ENCODE measurements at places on chromosomes 6 and 20.

DNA sequence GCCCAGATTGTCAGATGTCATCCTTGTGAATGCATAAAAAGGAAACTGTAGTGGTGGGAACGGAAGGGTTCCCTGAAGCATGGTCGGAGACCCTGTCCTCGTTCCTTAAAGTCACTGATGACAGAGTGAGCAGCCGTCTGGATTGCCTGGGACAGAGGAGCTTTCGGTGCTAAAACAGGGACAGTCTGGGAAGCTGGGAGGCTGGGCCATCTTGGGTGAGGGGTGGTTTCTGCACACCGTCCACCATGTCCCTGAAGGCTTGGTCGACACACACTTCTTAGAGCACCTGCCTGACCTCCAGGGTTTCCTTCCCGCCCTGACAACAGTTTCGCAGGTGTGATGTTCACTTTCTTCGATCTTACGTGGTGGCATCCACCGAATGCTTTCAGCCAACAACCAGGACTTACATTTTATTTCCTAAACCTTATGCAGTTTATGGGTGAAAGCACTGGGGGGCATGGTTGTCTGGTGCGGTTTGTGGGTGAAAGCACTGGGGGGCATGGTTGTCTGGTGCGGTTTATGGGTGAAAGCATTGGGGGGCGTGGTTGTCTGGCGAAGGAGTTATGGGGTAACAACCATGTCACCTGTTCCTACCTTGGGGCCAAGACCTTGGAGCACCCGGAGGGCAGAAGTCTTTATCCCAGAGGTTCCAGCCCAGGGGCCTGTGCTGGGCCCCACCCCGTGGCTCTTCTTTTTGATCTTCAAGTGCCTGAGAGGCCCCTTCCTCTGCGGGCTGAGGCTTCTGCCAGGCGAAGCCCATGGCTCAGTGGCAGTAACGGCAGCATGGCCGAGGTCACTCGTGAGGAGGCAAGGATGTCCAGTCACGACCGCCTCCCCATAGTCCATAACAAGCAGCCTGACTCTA, 81.7 kb upstream of the FRMD1 start:
- H3K4me1 ChIP-seq = peaks cover 5% of the 10 kb centered on the region
- no peak overlapping the region for H3K4me3 ChIP-seq
- H3K36me3 ChIP-seq = no peaks in the 10 kb centered on the region
- no peaks in the 10 kb centered on the region for H3K27me3 ChIP-seq
- H3K27ac ChIP-seq = no peak overlapping the region
- no peak for DNase-seq

GRCh38 chr6:81362246-81362645, 390.2 kb downstream of the TENT5A start:
- no peaks in the 10 kb centered on the region for H3K4me1 ChIP-seq
- H3K27ac ChIP-seq = no peak overlapping the region
- H3K36me3 ChIP-seq = no peaks in the 10 kb centered on the region
- DNase-seq = no peak
- H3K27me3 ChIP-seq = no peaks in the 10 kb centered on the region

DNA sequence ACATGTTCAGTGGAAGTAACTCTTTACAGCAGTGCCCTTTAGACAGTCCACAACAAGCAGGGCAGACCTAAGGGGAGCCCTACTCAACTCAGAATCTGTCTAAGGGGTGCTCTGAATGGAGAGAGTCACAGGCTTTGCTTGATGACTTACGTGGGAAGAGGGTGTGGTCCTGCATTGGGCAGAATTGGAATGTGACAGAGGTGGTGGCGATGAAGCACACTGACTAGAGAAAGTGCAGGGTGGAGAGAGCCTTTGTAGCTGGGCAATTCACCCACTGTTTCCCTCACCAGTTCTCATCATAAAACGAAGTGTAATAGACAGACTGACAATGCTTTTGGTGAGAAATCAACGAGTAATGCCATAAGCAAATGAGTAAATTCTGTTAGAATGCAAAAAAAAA, 11.2 kb downstream of the TP53INP2 start:
- H3K4me1 ChIP-seq = no peaks in the 10 kb centered on the region
- DNase-seq = no peak
- H3K27me3 ChIP-seq = no peaks in the 10 kb centered on the region
- peaks cover 5% of the 10 kb centered on the region for H3K36me3 ChIP-seq
- no peak overlapping the region for H3K4me3 ChIP-seq
- H3K27ac ChIP-seq = no peak overlapping the region

GRCh38 chr6:14038467-14039437, 78.8 kb upstream of the CD83 start:
- no peak for DNase-seq
- no peak overlapping the region for H3K4me3 ChIP-seq
- H3K36me3 ChIP-seq = no peaks in the 10 kb centered on the region
- H3K27ac ChIP-seq = no peak overlapping the region
- no peaks in the 10 kb centered on the region for H3K27me3 ChIP-seq
- no peaks in the 10 kb centered on the region for H3K4me1 ChIP-seq

DNA sequence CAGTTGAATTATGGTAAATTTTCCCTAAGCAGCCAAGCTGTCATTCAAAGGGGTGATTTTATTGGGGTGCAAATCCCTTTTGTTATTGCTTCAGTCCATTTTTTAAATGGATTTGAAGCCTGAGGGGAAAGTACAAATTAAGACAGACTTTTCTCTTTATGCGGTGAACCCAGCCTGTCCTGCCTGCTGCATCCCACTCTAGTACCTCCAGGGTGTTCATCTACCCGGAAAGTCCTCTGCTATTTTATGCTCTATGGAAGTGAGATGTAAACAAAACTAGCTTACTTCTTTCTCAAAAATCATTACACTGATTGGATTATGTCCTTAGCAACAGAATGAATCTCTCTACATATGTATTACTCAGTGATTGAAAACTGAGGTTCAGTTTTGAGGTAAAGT, 1088.9 kb upstream of the CITED2 start:
- H3K4me1 ChIP-seq = no peaks in the 10 kb centered on the region
- H3K27ac ChIP-seq = peak overlapping the region; percentile 89
- no peak for DNase-seq
- H3K36me3 ChIP-seq = no peaks in the 10 kb centered on the region
- no peaks in the 10 kb centered on the region for H3K27me3 ChIP-seq

GRCh38 chr20:2101057-2101864, at the start of gene STK35:
Gene STK35, plus strand, starts transcription at chr20:2101827. Its CDS starts 55 bp downstream, at chr20:2101882.
- DNase-seq = peak; percentile 81
- H3K27ac ChIP-seq = peak within 1 kb of the TSS; percentile 99
- no peaks in the 10 kb centered on the region for H3K27me3 ChIP-seq
- H3K4me3 ChIP-seq = peak within 1 kb of the TSS; percentile 95

DNA sequence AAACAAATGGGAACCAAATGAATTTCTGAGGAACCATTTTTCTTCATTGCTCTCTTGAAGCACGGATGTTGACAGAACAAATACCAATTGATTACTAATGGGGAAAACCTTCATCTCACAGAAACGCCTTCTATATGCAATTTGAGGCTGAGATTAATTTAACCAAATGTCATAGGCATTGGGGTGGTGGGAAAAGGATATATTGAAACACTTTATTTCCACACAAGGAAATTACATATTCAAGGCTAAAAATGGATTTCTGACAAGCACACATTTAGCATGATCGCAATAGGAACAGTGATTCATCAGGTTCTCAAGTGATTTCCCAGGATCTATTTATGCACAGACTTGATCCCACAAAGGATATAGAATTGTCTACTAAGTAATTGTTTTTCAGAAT, 88.9 kb downstream of the COL12A1 start:
- no peak overlapping the region for H3K4me3 ChIP-seq
- H3K27me3 ChIP-seq = no peaks in the 10 kb centered on the region
- H3K36me3 ChIP-seq = no peaks in the 10 kb centered on the region
- H3K4me1 ChIP-seq = no peaks in the 10 kb centered on the region

GRCh38 chr6:161279677-161280415, 6.0 kb upstream of the AGPAT4 start:
- H3K4me1 ChIP-seq = no peaks in the 10 kb centered on the region
- DNase-seq = no peak

GRCh38 chr6:71082033-71082650, 125.3 kb upstream of the B3GAT2 start:
- no peaks in the 10 kb centered on the region for H3K36me3 ChIP-seq
- H3K27me3 ChIP-seq = no peaks in the 10 kb centered on the region
- no peak overlapping the region for H3K27ac ChIP-seq
- H3K4me3 ChIP-seq = peak overlapping the region; percentile 38
- H3K4me1 ChIP-seq = no peaks in the 10 kb centered on the region
- DNase-seq = no peak

DNA sequence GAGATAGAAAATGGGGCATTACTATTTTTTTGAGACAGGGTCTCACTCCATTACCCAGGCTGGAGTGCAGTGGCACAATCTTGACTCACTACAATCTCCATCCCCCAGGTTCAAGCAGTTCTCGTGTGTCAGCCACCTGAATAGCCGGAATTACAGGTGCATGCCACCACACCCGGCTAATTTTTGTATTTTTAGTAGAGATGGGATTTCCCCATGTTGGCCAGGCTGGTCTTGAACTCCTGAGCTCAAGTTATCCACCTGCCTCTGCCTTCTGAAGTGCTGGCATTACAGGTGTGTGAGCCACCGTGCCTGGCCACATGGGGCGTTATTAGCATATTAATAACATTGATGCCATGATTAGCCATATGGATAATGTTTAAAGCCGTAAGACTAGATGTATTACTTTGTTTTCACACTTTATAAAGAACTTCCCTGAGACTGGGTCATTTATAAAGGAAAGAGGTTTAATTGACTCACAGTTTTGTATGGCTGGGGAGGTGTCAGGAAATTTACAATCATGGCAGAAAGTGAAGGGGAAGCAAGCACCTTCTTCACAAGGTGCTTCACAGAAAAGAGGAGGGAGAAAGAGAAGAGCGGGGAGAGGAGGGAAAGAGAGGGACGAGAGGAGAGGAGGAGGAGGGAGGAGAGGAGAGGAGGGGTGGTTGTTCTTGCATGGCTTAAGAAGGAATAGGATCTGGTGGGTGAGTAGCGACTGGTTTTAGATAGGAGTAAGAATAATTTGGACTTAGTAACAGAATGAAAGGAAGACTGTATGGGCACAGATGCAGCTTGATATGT, 51.9 kb downstream of the MYO6 start:
- DNase-seq = no peak
- no peak overlapping the region for H3K4me3 ChIP-seq
- H3K36me3 ChIP-seq = no peaks in the 10 kb centered on the region
- H3K27me3 ChIP-seq = no peaks in the 10 kb centered on the region

DNA sequence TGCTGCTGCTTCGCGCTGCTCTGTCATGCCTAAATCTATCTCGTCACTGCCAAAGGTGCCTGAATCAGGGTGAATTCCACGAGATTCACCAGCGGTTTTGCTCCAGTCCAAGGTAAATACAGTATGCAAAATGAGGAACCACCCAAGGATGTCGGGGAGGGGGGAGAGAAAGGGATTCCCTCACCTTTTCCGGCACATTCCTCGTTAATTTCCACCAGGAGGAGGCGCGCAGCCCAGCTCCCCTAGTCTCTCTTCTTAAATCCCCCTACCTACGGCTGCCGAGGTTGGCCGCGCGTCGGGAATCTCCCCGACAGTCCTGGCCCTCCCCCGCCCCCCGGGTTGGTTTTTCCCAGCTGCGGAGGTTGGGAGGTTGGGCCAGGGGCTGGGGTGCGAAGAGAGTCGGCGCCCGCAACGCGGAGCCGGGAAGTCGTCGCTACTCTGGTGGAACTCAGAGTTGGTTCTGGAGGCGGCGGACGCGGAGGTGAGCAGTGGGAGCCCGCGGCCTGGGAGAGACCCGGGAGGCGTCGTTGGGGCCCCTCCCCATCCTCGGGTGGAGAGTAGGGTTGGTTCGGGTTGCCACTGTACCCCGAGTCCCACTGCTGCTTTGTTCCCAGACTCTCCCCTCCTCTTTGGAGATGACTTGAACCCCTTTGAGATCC, at the start of gene TPBG:
Gene TPBG (plus strand): TSS at position 390 of the 659 bp plus-strand sequence. CDS start 1,145 bp downstream, outside the sequence.
- DNase-seq = peak; percentile 62
- peak within 1 kb of the TSS; percentile 88 for H3K27ac ChIP-seq
- H3K4me1 ChIP-seq = no peaks in the 10 kb centered on the region
- H3K4me3 ChIP-seq = peak within 1 kb of the TSS; percentile 82
- H3K27me3 ChIP-seq = no peaks in the 10 kb centered on the region

DNA sequence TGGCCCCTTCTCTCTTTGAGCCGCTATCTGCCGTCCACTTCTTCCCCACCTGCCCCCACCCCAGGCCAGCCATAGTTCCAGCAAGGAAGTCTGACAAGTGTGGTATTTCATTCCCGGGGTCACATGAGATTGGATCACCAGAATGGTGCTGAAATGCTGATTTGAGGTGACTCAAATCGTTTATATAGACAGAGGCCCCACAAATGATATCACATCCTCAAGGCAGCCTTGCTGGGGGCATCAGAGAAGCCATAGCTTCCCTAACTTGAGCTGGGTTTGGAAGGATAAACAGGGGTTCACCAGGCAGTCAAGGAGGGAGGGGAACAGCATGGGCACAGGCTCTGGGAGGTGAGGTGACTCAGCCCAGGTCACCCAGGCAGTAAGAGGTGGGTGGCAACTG, 9.9 kb downstream of the SDCBP2 start:
- no peak for DNase-seq
- H3K36me3 ChIP-seq = no peaks in the 10 kb centered on the region
- no peak overlapping the region for H3K27ac ChIP-seq
- H3K27me3 ChIP-seq = no peaks in the 10 kb centered on the region

DNA sequence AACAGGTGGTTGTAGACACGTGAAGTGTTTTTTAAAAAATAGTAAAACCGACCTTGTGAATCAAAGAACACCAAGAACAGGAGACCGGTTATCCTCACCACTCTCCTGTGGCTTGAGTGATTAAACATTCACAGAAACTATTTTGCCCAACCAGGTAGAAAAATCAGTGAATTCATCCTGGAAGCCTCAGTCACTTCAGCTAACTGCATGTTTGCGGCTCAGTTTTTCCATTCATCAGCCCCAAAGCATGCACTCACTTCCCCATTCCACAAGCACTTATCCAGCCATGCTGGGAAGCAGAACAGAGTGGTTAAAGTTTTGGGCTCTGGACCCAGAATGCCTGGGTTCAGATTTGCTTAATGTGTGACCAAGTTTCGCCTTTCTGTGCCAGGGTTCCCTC, 2.4 kb downstream of the LRRN4 start:
- no peak overlapping the region for H3K4me3 ChIP-seq
- H3K4me1 ChIP-seq = no peaks in the 10 kb centered on the region
- no peak overlapping the region for H3K27ac ChIP-seq
- no peak for DNase-seq

GRCh38 chr20:48574383-48574782, 253.4 kb downstream of the PREX1 start:
- no peaks in the 10 kb centered on the region for H3K4me1 ChIP-seq
- H3K4me3 ChIP-seq = no peak overlapping the region
- H3K27ac ChIP-seq = no peak overlapping the region
- peaks cover 8% of the 10 kb centered on the region for H3K27me3 ChIP-seq
- no peaks in the 10 kb centered on the region for H3K36me3 ChIP-seq

GRCh38 chr6:121670511-121670910, 235.1 kb downstream of the GJA1 start:
- H3K27ac ChIP-seq = no peak overlapping the region
- DNase-seq = no peak
- no peak overlapping the region for H3K4me3 ChIP-seq
- no peaks in the 10 kb centered on the region for H3K4me1 ChIP-seq
- H3K36me3 ChIP-seq = no peaks in the 10 kb centered on the region

GRCh38 chr6:71053475-71053874, 96.6 kb upstream of the B3GAT2 start:
- DNase-seq = no peak
- no peaks in the 10 kb centered on the region for H3K27me3 ChIP-seq
- no peak overlapping the region for H3K4me3 ChIP-seq
- H3K4me1 ChIP-seq = no peaks in the 10 kb centered on the region
- H3K27ac ChIP-seq = no peak overlapping the region

GRCh38 chr20:39829661-39830060, 859.4 kb downstream of the MAFB start:
- H3K27me3 ChIP-seq = no peaks in the 10 kb centered on the region
- no peaks in the 10 kb centered on the region for H3K36me3 ChIP-seq
- no peak for DNase-seq
- H3K4me1 ChIP-seq = no peaks in the 10 kb centered on the region

GRCh38 chr6:148521158-148521557, 178.5 kb downstream of the SASH1 start:
- no peak overlapping the region for H3K4me3 ChIP-seq
- no peaks in the 10 kb centered on the region for H3K27me3 ChIP-seq
- no peaks in the 10 kb centered on the region for H3K4me1 ChIP-seq
- H3K27ac ChIP-seq = peak overlapping the region; percentile 77
- no peak for DNase-seq
- no peaks in the 10 kb centered on the region for H3K36me3 ChIP-seq
